ENCODE measurements at places on chromosomes 11 and 22. TPM values are rescaled to one million over a fixed set of nuclear protein-coding genes. Genes with fewer than 3 reads are reported as not detected.

CHORDC1 gene
- 38.4 TPM for polyA plus RNA-seq

IZUMO1R gene
- polyA plus RNA-seq: not detected

CEND1 gene
- 0.70 TPM for polyA plus RNA-seq

CASP5 gene
- polyA plus RNA-seq: not detected
